OCI-LY7 (cell line): ENCODE measurements at places on chromosomes 5 and 9.
A peak's percentile ranks its signal among the peaks of the same experiment; 100 is the strongest.

DNA sequence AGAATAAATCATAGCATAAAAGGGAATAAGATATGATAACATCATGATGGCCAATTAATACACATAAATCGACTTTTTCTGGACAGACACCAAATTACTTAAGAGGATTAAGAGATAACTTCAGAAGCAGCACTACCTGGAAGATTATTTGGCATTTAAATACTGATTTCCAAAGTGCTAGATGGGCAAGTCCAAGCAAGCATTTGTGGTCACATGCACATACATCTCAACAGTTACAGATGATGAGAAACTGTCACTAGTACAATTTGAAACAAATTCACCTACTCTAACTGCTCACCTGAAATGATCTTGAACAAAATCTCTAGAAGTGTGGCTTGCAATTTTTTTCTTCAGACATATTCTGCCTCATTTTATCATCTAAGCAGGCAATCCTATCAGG, 26.8 kb upstream of the RASGEF1C start:
- no peak for DNase-seq

- DNase-seq: no peak
These were observed 186.6 kb upstream of the PANK3 start for GRCh38 chr5:168765551-168766425.

GRCh38 chr9:20659474-20659967, 24.5 kb upstream of the FOCAD start:
- DNase-seq: no peak

- DNase-seq: peak; percentile 23
These were observed 106.7 kb downstream of the SMIM15 start for GRCh38 chr5:61055434-61056006.

DNA sequence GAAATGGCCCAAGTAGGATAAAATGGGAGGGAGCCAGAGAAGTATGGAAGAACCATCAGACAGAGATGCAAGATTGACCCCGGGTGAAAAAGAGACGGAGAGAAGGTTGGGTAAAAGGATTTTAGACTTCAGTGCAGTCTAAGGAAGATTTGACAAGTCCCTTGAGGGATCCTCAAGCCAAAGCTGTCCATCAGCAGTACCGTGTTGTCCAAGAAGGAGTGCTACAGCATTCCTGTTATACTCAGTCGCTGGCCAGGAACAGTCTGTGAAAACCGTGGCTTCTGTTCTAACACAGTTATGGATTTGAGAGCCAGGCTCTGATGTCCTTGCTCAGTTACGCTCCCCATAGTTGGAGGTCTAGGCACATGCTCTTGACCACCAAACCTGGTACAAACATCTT, 383.9 kb upstream of the DAB2 start:
- DNase-seq: no peak
